Smooth muscle cell of the pulmonary artery (primary cell): ENCODE measurements at places on chromosomes 11 and 22. TPM values are rescaled to one million over a fixed set of nuclear protein-coding genes. Genes with fewer than 3 reads are reported as not detected.

KCNQ1 gene
- not detected in 2 replicates for total RNA-seq

MS4A4A gene
- not detected in 2 replicates for total RNA-seq

TMEM86A gene
- 0.30 and 0.33 TPM in 2 replicates for total RNA-seq

NPAS4 gene
- not detected in 2 replicates for total RNA-seq

KRTAP5-7 gene
- total RNA-seq: not detected in 2 replicates

ARHGAP20 gene
- total RNA-seq: 3.0 and 6.1 TPM in 2 replicates

SMTNL1 gene
- not detected in 2 replicates for total RNA-seq

CST6 gene
- 2.9 and 6.1 TPM in 2 replicates for total RNA-seq

TBRG1 gene
- 30.6 and 34.8 TPM in 2 replicates for total RNA-seq
